ENCODE measurements at places on chromosomes 11 and 22.

GRCh38 chr11:104422324-104422944 lies 258.5 kb upstream of the PDGFD start:
- no peak for DNase-seq

DNA sequence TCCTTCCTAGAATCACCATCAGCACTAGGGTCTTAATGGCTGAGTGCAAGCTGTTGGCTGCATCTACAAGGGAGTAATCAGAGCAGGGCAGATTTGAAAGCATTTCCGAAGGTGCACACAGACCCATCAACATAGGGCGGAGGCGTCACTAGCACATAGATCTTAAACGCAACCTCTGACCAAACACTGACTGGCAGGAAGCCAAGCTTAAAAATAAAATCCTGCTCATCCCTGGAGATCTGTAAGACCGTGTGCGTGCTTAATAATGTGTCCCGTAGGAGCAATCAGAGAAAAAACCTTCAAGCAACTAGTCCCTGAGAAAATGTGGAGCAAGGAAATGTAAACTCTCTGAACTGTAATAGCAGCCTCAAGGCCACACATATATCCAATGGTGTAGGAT lies 470.5 kb downstream of the ETS1 start:
- DNase-seq = peak; percentile 39

DNA sequence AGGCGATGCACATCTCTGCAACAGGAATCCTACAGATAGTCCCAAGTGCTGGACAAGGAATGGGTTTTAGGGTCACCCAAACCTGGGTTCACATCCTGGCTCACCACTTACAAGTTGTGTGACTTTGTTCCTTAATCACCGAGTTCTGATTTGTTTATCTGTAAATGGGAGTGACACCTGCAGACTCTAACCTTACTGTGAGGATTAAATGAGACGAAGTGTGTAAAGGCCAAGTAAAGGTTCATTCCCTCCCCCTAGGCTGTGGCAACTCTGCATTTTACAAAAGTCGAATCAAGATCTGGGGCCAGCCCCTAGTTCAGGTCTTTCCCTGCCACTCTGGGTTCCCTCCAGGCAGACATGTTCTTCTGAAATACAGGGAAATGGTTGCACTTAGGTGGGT lies 34.9 kb downstream of the SERPINH1 start:
- DNase-seq = no peak

DNA sequence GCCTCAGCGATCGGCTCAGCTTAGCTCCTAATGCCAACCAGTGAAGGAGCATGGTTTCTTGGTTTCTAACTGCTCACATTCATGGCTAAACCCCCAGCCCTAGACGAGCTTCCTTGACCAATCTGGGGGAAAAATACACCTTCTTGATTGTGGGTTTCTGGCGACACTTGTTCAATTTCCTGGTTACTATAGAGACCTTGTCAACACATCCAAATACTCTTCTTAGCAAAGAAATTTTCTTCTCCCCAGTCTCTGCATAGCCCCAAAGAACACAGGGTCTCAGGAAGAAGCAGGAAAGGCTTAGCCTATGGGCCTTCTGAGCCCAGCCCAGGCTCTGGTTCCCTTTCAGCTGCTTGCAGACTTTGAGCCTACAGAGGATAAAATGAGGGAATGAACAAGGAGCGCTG lies 88.5 kb upstream of the SYT13 start:
- DNase-seq = no peak

DNA sequence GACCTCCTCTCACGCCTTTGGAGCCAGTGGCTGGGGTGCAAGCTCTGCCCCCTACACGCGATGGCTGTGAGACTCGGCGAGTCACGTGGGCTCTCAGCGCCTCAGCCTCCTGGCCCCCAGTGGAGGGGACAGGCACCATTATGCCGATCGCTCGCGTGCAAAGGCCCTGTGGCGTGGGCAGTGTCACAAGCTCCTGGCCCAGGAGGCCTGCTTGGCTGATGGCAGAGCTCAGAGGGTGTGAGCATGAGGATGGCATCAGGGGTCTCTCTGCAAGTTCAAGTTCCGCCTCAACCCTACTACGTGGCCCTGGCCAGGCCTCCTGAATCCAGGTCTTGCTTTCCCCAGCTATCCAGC lies 90.8 kb upstream of the KCNQ1OT1 start:
- DNase-seq = no peak

GRCh38 chr11:36177836-36178235 lies 111.4 kb downstream of the COMMD9 start:
- DNase-seq = no peak

- no peak for DNase-seq
Observed at GRCh38 chr22:46370584-46371291, 35.2 kb downstream of the TRMU start.

DNA sequence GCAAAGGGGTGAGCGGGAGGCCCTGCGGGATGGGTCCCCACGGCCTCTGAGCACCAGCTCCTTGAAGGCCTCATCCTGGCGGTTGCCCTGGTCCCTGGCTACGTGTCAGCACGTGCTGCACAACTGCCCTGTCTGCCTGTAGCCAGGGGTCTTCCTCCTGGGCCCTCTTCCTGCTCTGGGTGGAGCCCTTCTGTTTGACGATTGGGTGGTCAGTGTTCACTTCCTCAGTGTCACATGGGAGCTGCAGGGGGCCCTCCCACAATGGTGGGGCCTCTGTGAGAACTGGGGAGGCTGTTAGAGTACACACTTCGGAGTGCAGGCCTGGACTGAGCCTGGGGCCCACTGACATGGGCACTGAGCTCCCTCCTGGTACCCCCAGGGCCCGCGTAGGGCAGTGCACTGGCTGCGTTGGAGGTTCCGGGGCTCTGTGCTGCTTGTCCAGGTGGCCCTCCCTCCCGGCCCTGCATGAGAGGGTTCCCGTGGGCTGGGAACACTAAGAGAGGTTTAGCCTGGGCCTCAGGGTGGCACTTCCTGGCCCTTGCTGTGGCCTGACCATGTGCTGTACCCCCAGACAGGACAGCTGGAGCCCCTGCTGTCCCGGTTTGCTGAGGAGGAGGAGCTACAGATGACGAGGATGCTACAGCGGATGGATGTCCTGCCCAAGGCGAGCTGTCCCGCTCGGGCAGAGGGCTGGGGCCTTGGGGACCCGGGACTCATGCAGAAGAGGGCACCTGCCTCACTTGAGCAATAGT lies 13.8 kb downstream of the DGCR6L start:
- DNase-seq = no peak

DNA sequence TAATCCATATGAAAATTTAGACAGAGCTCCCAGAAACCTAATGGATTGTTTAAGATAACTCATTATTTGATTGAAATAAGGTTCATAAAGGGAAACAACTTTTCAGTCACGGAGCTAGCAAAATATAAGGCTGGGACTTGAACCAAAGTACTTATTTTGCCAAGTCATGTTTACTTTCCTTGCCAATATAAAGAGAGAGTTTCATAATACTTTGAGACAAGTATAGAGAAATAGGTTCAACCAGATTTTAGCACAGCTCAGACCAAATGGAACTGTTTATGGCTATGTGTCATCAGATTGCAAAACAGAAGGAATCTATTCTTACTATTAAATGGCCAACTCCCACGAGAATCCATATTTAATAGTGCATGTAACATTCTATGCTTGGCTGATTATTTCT lies 1517.5 kb upstream of the TENM4 start:
- no peak for DNase-seq

- no peak for DNase-seq
Observed at GRCh38 chr22:48782326-48782725, 1045.3 kb downstream of the BRD1 start.

DNA sequence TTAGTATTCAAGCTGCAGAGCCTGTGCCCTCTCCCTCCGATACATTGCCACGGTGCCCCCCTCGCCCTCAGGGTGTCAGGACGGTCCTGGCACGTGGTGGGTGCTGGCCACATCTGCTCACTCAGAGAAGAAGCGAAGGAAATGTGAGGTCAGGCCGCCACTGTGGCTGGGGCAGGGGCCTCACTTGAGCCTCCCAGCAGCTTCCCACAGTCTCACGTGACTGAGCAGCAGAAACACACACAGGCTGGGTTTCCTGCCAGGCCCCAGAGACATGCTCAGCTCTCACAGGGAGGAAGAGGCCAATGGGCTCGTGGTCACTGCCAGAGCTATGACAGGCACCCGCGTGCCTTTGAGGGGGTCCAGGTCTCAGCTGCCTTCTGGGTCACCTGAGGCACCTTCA lies 37.9 kb upstream of the PRR5 start:
- DNase-seq = no peak
